ENCODE measurements at places on chromosomes 1 and 21. TPM values are rescaled to one million over a fixed set of nuclear protein-coding genes. Genes with fewer than 3 reads are reported as not detected.
A peak's percentile ranks its signal among the peaks of the same experiment; 100 is the strongest.

Gene USP1
- 30.4 TPM for total RNA-seq

Gene ATP1A4
- total RNA-seq = 0.27 TPM

Gene HLX
- total RNA-seq = 2.3 TPM

Gene CRYZ
- total RNA-seq = 25.8 TPM

Gene LCK
- not detected for total RNA-seq

Gene ANGPTL1
- total RNA-seq = 0.43 TPM

Gene SYCP1
- not detected for total RNA-seq

Gene CFAP126
- 0.76 TPM for total RNA-seq

DNA sequence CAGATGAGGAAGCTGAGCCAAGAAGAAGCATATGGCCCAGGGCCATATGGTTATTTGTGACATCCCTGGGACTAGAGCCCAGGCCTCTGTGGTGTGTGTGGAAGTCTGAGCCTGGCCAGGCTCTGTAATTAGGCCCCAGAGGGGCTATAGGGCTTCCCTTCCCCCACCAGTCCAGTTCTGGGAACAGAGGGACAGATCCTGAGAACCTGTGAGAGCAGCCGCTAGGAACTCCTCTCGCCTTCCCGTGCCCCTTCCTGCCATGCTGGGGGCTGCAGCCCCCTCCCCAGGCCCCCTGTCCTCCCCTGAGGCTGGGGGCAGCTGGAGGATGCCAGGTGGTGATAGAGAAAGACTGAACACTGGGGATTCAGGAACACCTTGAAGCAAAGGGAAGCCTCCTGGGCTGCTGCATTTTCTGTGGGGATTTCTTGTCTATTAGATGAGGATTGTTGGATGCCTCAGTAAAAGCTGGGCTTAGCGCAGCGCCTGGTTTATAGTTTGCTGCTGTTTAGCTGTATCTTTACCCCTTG is 33.3 kb downstream of the COQ8A start:
- no peak for DNase-seq
- no peaks in the 10 kb centered on the region for H3K27me3 ChIP-seq
- H3K4me1 ChIP-seq = peaks cover 17% of the 10 kb centered on the region
- no peak overlapping the region for H3K4me3 ChIP-seq
- peaks cover 13% of the 10 kb centered on the region for H3K36me3 ChIP-seq

GRCh38 chr1:63868268-63868781 is 94.5 kb downstream of the ROR1 start:
- H3K4me1 ChIP-seq = peaks cover 47% of the 10 kb centered on the region
- no peak for DNase-seq
- no peak overlapping the region for H3K27ac ChIP-seq
- H3K27me3 ChIP-seq = no peaks in the 10 kb centered on the region
- H3K4me3 ChIP-seq = no peak overlapping the region

- H3K27me3 ChIP-seq = no peaks in the 10 kb centered on the region
- no peak for DNase-seq
- no peaks in the 10 kb centered on the region for H3K4me1 ChIP-seq
- H3K36me3 ChIP-seq = no peaks in the 10 kb centered on the region
- H3K27ac ChIP-seq = no peak overlapping the region
- no peak overlapping the region for H3K4me3 ChIP-seq
Measured at GRCh38 chr1:93384656-93385055, 38.9 kb downstream of the DR1 start.

GRCh38 chr21:24716281-24716918 is 890.9 kb downstream of the MRPL39 start:
- no peak overlapping the region for H3K4me3 ChIP-seq
- no peaks in the 10 kb centered on the region for H3K4me1 ChIP-seq
- no peak for DNase-seq
- H3K36me3 ChIP-seq = no peaks in the 10 kb centered on the region

GRCh38 chr1:62906428-62906886 is 122.5 kb downstream of the ATG4C start:
- no peak overlapping the region for H3K4me3 ChIP-seq
- H3K36me3 ChIP-seq = no peaks in the 10 kb centered on the region
- H3K4me1 ChIP-seq = no peaks in the 10 kb centered on the region
- no peak for DNase-seq

- peak; percentile 70 for DNase-seq
- H3K36me3 ChIP-seq = no peaks in the 10 kb centered on the region
- no peak overlapping the region for H3K27ac ChIP-seq
- peak overlapping the region; percentile 88 for H3K4me3 ChIP-seq
Measured at GRCh38 chr1:75615613-75616435, 4.9 kb upstream of the SLC44A5 start.

DNA sequence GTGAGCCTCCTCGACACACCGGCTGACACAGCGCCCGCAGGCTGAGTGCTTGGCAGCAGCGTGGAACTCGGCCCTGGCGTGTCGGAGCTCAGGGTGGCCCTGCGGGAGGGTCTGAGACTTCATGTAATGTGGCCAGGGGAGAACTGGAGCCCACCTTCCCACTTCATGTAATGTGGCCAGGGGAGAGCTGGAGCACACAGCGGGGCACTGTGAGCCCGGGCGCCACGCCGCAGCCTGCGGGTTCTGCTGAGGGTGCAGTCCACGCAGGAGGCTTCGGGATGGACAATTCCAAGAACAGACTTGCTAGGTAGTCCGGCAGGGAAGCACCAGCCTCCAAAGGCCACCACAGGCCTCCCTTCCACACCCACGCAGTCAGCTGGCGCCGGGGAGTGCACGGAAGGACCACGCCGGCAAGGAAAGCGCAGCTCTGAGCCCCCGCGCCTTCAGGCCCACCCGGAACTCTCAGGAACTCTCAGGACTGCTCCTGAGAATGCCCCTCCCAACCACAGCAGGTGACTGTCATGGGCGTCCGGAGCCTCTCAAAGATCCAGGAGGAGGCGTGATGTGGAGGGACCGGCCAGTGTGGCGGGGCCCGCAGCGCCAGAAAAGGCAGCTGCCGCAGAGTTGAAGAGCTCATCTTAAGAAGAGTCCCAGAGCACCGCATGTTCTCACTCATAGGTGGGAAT is 19.3 kb upstream of the ADARB1 start:
- H3K27me3 ChIP-seq = peaks cover 5% of the 10 kb centered on the region
- H3K36me3 ChIP-seq = no peaks in the 10 kb centered on the region
- H3K27ac ChIP-seq = no peak overlapping the region
- H3K4me3 ChIP-seq = no peak overlapping the region

GRCh38 chr1:151893176-151893924 is 16.0 kb downstream of the THEM4 start:
- H3K4me1 ChIP-seq = no peaks in the 10 kb centered on the region
- no peak overlapping the region for H3K4me3 ChIP-seq
- DNase-seq = no peak
- H3K36me3 ChIP-seq = peaks cover 9% of the 10 kb centered on the region
- no peak overlapping the region for H3K27ac ChIP-seq

GRCh38 chr1:212955098-212955497 is 4.8 kb downstream of the VASH2 start:
- peaks cover 16% of the 10 kb centered on the region for H3K36me3 ChIP-seq
- H3K27ac ChIP-seq = no peak overlapping the region
- no peak overlapping the region for H3K4me3 ChIP-seq
- H3K4me1 ChIP-seq = peaks cover 12% of the 10 kb centered on the region
- H3K27me3 ChIP-seq = peaks cover 23% of the 10 kb centered on the region

- no peak for DNase-seq
- H3K4me1 ChIP-seq = peaks cover 14% of the 10 kb centered on the region
- H3K27ac ChIP-seq = no peak overlapping the region
Measured at GRCh38 chr1:17498214-17498613, 41.3 kb upstream of the ARHGEF10L start.

DNA sequence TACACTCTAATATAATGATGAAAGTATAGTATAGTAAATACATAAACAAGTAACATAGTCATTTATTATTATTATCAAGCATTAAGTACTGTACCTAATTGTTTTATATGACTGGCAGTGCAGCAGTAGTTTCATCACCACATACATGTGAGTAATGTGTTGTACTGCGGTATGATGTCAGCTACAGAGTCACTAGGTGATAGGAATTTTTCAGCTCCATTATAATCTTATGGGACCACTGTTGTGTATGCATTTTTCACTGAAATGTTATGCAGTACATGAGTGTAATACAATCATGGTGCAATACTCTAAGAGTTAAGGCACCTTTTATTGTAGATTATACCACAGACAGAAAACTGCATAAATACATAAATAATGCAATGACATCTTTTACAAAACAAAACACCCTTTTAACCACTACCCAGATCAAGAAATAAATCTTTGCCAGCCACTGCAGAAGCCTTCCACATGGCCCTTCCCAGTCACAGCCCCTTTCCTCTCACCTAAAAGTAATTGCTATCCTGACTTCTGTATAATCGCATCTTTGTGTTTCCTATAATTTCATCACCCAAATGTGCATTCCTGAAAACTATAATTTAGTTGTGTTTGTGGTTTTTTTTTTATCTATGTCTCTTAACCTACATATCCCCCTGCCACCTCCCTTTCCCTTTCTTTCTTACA is 16.3 kb downstream of the ABCD3 start:
- H3K4me3 ChIP-seq = no peak overlapping the region
- no peaks in the 10 kb centered on the region for H3K4me1 ChIP-seq
- no peak overlapping the region for H3K27ac ChIP-seq
- H3K27me3 ChIP-seq = no peaks in the 10 kb centered on the region

GRCh38 chr1:21256776-21257175 is 33.5 kb downstream of the ECE1 start:
- H3K27me3 ChIP-seq = no peaks in the 10 kb centered on the region
- H3K4me1 ChIP-seq = peaks cover 25% of the 10 kb centered on the region

DNA sequence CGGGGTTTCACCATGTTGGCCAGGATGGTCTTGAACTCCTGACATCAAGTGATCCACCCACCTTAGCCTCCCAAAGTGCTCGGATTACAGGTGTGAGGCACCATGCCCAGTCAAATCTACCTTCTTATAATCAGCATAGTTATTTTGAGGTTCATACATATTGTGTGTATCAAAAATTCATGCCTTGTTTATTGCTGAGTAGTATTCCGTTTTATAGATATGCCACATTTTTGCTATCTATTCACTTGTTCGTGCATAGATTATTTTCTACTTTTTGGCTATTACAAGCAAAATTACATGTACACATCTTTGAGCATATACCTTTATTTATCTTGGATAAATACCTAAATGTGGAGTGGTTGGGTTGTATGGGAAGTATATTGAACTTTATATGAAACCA is 344.9 kb downstream of the CAMTA1 start:
- no peaks in the 10 kb centered on the region for H3K36me3 ChIP-seq
- H3K27ac ChIP-seq = no peak overlapping the region

DNA sequence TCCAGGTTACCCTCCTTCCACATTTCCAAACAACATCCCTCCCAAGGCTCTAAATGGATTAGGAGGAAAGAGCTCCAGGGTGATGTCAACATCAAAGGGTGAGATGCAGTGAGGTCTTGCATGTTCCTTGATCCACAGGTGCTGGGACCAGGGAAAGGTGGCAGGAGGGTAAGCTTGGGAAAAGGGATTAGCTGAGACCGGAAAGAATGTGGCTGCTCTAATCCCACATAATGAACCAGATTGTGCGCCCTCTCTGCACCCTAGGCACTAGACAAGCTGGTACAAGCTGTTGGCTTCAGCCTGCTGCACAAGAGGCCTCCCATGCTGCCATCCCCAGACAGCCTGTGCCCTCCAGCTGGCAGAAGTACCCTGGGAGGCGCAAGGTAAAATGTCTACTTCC is 34.9 kb downstream of the PLXNA2 start:
- H3K27ac ChIP-seq = no peak overlapping the region
- H3K4me3 ChIP-seq = no peak overlapping the region
- H3K4me1 ChIP-seq = peaks cover 28% of the 10 kb centered on the region
- no peaks in the 10 kb centered on the region for H3K27me3 ChIP-seq
- H3K36me3 ChIP-seq = peaks cover 44% of the 10 kb centered on the region

- peak overlapping the region; percentile 95 for H3K27ac ChIP-seq
- H3K4me3 ChIP-seq = peak overlapping the region; percentile 79
- no peaks in the 10 kb centered on the region for H3K36me3 ChIP-seq
Measured at GRCh38 chr1:174964972-174965361, 34.8 kb upstream of the CACYBP start.

DNA sequence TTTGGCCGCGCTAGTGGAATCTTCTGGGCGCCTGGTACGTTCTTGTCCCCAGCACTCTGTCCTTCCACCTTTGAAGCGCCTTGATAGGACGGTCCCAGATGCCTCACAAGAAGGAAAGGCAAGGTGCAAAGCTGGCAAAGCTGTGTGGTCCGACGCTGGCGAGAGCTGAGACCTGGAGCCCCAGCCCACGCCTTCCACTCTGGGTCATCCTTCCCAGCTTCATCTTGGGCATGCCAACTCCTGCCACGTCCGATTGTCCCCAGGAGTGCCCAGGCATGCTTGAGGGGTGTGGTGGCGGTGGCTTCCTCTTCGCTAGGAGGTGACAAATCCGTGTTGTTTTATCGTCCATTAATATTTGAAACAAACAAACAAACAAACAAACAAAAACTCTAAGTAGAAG is 123.9 kb upstream of the DPYD start:
- no peaks in the 10 kb centered on the region for H3K36me3 ChIP-seq
- no peak overlapping the region for H3K27ac ChIP-seq
- H3K4me3 ChIP-seq = peak overlapping the region; percentile 84

GRCh38 chr21:14480411-14481031 is 65.6 kb downstream of the SAMSN1 start:
- H3K36me3 ChIP-seq = no peaks in the 10 kb centered on the region
- no peak overlapping the region for H3K4me3 ChIP-seq
- H3K4me1 ChIP-seq = no peaks in the 10 kb centered on the region
- DNase-seq = no peak

DNA sequence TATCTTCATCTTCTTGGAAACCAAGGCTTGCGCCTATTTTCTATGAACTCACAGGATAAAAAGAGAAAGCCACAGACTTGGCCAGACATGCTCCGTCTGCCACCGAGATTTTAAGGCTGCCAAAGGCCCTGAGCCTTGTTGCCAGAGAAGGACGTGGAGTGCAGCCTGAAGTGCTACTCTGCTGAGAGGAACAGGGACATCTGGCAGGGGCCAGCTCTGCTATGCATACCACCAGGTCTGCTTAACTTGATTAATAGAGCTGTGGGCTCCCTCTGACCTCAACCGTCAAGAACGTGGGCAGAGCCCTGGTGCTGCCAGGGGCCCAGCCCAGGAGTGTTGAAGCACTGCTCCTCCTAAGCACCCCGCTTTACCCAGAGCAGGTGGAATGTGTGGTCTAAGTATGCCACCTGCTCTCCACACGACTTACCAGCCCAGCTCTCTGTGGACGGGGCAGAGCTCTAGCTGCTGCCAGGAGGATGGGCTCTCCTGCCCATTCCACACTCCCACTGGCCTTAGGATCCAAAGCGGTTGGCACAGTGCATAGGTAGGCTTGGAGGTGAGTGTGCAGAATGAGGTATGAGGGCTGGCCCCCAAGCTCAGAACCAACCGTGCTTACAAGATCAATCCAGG is 10.6 kb downstream of the HCRTR1 start:
- no peaks in the 10 kb centered on the region for H3K27me3 ChIP-seq
- H3K4me3 ChIP-seq = no peak overlapping the region
- peaks cover 8% of the 10 kb centered on the region for H3K4me1 ChIP-seq
- DNase-seq = no peak
- H3K27ac ChIP-seq = no peak overlapping the region
